ENCODE measurements at places on chromosomes 4 and X. TPM values are rescaled to one million over a fixed set of nuclear protein-coding genes. Genes with fewer than 3 reads are reported as not detected.

ARHGAP24 gene
- 1.4 TPM for total RNA-seq

STK26 gene
- 38.4 TPM for total RNA-seq

MAGEB10 gene
- not detected for total RNA-seq

ARR3 gene
- total RNA-seq: not detected

MAGEB5 gene
- not detected for total RNA-seq

CT45A3 gene
- not detected for total RNA-seq
